Choroid plexus epithelial cell (primary cell): ENCODE measurements at places on chromosomes 16 and 17.

DNA sequence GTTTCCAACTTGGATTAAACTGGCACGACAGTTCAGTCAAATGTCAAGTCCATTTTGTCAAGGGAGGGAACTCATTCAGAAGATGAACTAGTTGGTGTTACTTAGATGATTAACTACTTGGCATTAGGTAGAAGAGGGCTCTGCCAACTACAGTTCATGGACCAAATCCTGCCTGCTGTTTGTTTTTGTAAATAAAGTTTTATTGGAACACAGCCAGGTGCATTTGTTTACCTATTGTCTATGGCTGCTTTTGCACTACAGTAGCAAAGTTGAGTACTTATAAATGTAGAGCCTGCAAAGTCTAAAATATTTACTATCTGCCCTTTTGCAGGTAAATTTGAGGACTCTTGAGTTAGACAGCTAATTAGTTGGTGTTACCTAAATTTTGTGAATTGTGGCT is 410.0 kb downstream of the MAF start:
- DNase-seq, result no peak

DNA sequence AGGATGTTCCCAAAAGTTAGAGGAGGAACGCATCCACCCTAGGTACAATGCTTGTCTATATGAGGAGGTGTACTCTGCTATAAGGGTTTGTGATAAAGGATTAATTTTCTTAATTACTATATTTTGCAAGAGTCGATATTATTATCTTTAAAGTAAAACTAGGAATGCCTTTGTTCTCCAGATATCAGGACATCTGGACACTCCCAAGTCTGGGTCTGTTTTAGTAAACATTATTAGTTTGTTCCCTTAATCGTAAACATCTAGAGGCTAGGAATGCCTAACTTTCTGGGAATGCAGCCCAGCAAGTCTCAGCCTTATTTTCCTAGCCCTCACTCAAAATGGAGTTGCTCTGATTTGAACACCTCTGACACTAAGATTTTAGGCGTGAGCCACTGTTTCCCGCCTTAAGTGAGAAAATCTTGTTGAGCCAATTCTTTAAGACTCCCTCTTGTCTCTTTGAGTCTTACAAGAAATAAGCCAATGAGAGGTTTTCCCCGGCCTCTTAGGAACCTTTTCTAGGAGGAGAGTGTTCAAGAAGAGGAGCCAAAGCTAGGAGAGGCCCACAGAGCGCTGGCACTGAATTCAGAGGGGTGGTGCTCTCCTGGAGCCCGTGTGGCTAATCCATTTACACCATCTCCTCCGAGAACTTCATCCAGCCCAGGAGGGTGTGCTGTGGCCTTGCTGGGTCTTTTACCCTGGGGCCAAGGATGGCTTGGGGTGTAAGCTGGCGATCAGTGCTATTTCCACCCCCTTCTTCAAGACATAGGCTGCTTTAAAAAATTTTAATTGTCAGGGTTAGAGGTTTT is 40.9 kb downstream of the SMARCE1 start:
- no peak for DNase-seq

DNA sequence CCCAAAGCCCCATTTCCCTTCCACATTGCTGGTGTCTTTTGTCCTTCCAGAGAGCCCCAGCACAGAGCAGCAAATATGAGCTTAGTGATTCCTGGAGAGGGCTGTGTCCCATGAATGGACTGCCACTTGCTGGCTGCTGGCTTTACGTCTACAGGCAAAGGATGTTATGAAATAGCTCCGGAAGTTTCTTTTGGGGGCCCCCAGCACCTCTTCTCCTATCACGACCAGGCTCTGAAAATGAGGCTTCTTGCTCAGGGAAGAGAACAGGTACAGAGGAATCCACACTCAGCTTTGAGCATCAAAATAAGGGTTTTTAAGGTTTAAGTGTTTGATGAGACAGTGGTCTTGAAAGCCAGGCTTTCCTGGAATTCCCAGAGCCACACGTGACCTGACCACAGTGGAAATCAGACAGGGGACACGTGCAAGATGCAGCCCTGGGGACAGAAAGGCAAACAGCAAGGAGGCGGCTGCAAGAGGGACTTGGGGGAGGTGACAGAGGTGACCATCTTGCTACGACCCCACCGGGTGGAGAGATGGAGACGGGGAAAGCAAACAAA is 58.1 kb downstream of the ZDHHC7 start:
- DNase-seq, result peak; percentile 21

GRCh38 chr17:44183024-44183423 is 3.7 kb upstream of the TMUB2 start:
- DNase-seq, result no peak

DNA sequence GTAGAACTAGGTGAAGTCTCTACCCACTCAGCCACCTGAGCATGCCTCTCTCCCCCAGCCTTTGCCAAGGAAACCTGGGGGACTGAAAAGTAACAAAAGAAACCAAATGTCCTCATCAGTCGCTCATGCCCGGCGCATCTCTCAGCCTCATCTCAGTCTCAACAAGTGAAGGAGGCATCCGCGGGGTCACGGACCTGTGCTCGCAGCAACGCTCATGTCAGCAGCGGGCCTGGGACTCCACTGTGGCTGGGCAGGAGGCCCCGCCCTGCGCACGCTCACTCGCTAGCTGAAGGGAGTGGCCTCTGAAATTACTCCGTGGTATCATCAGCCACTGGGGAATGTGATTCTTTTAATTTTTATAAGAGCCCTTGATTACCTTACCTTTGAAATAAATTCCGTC is 31.3 kb downstream of the MAP1LC3B start:
- no peak for DNase-seq

- DNase-seq, result no peak
Measured at GRCh38 chr17:10060526-10060925, 137.9 kb downstream of the GAS7 start.

- DNase-seq, result peak; percentile 10
Measured at GRCh38 chr16:83849421-83849820, 41.6 kb downstream of the HSBP1 start.

DNA sequence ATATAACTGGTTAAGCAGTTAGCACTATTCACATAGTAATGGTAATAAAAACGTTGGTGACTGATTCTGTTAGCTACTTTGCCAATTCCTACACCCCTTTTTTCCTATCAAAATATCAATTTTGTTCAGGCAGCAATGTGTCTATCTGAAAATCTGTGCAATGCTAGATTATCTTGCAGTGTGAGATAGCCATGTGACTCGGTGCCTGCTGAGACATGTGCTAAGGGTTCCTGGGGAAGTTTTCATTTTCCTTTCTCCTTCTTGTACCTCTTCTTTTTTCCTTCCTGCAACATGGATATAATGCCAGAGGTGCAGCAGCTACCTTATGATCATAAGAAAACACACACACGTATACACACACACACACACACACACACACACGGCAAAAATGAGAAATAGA is 100.5 kb upstream of the SHISA6 start:
- DNase-seq, result no peak

DNA sequence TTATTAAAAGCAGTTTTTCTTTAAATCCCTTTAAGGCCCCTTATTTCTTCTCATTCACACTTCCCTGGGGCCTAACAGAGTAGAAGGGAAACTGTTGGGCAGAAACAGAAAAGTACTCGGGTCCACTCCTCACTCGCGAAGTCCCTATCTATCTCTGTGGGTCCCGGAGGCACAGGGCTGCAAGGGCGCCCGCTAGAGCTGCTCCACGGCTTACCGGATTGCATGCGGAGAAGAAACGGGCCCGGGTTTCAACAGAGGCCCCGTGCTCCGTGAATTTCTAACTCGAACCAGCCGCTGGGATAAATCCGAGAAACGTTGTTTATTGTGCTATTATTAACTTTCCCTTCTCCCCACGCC is 4.3 kb downstream of the CBLN1 start:
- DNase-seq, result no peak

- DNase-seq, result no peak
Measured at GRCh38 chr17:1473841-1474240, 17.8 kb upstream of the CRK start.

- DNase-seq, result no peak
Measured at GRCh38 chr17:81150377-81151077, 14.8 kb upstream of the PVALEF start.

DNA sequence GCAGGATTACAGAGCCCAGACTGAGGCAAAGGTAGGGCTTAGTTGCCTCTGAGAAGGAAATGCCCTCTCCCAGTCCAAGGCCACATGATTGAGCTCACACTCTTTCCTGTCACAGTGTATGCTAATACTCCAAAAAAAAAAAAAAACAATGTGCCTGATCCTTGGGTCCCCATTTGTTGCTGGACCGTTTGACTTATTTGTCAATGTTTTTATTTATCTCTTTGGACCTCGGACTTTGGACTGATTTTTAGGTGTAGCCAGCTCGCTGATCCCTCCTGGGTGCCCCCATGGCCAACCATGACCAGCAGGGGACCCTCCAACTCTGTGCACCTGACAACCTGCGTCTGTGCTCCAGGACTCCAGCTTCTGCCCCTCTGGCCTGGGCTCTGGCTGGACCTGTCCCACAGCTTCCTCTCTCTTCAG is 622 bp upstream of the CCL16 start:
- no peak for DNase-seq

DNA sequence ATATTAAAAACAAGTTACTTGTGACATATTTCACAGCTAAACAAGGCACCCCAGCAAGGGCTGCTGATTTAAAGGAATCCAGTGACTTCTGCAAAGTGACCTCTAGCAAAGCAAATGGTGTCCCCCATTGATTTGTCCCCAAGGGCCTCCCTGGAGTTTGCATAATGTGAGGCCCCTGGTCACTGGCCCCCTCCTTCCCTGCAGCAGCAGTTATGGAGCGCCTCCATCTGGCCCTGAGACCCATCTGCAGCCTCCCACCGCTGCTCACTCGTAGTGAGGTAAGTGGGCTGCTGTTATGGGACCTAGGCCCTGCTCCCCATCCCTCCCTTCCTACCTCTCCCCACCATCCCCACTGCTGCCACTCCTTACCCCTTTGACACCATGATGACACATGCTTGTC is 19.6 kb upstream of the EEF2K start:
- no peak for DNase-seq

GRCh38 chr17:8610558-8610957 is 20.0 kb downstream of the MYH10 start:
- DNase-seq, result no peak

GRCh38 chr17:19346351-19347255 is 15.9 kb downstream of the B9D1 start:
- peak; percentile 68 for DNase-seq

DNA sequence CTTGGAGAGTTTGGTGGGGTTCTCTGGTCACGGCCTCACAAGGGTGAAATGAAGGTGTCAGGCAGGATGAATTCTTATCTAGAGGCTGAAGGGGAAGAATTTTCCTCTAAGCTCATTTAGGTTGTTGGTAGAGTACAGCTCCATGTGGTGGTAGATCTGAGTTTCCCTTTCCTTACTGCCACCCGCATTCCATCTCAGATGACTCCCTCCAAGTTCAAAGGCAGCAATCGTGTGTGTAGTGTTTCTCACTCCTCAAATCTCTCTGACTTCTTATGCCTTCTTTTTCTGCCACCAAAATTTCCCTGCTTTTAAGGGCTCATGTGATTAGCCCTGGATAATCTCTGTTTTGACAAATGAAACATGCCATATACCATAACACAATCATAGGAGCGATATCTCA is 135.5 kb upstream of the MYOCD start:
- no peak for DNase-seq

GRCh38 chr16:88066680-88067529 is 115.7 kb downstream of the BANP start:
- DNase-seq, result no peak

DNA sequence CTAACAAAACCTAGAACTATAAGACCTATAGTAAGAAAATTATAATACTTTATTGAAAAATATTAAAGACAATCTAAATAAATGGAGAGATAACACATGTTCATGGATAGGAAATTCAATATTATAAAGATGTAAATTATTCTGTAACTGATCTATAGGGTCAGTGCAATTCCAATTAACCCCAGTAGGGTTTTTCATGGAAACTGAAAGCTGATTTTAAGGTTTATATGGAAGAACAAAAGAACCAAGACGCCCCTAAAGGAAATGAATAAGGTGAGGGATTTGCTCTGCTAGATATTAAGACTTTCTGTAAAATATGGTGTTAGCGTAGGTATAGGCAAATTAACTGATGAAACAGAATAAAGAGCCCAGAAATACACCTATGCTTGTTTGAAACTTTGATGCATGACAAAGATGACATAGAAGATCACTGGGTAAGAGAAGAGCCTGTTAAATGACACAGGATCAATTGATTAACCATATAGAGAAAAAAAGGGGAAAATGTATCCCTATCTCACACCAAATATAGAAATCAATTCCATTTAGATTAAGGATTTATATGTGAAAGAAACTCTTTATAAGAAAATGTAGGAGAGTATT is 3.0 kb downstream of the ICAM2 start:
- DNase-seq, result no peak

- DNase-seq, result no peak
Measured at GRCh38 chr16:68395815-68396214, 52.5 kb downstream of the SMPD3 start.

- DNase-seq, result no peak
Measured at GRCh38 chr17:80116921-80117380, 15.6 kb downstream of the GAA start.

DNA sequence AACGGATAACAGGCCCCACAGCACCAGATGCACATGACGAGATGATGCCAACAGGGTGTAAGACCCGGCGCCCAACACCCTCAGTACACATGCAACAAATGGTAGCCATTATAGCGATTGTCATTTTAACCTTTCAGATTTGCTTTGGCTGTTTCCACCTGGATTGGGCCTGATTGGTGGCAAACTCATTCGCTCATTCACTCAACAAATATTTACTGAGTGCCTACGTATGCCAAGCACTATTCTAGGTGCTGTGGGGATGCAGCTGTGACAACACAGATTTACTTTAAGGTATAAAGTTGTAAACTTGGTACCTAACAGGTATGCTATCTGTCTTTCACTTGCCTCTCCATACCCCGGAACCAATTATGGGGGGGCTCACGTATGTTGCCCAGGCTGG is 66.8 kb downstream of the SRCIN1 start:
- no peak for DNase-seq

- peak; percentile 58 for DNase-seq
Measured at GRCh38 chr16:4847774-4848587, 700 bp downstream of the UBN1 start.

DNA sequence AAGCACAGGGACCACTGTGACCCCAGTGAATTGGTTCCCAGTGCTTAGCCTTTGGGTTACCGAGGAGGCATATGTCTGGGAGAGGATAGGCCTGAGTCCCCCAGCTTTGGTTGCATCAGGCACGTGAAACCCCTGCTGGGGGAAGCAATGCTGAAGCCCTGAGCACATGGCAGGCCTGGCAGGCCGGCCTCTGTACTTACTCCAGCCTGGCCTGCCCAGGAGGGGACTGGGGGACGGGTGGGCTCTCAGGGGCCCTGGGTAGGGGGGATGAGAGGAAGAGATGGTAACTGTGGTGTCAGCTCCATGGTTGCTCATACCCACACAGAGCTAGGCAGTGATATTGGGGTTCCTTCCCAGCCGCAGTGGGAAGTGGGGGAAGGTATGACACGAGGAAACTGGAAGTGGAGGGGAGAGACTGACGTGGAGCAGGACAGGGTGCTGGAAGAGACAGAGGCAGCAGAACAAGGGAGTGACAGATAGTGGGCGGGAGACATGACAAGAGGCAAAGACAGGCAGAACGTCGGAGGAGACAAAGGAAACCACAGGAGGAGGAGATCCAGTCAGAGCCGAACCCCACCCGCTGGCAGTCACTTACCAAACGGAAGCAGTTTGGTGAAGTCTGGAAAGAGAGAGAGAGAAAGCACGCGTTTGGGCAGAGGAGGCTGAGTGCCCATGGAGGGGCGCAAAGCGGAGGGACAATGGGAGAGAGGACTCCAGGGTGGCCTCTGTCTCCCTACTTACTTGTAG is 9.1 kb downstream of the TMEM208 start:
- DNase-seq, result no peak
